Thyroid gland (tissue), 4 donors: ENCODE measurements at places on chromosomes 1 and 21. TPM values are rescaled to one million over a fixed set of nuclear protein-coding genes. Genes with fewer than 3 reads are reported as not detected.

GRCh38 chr1:22166439-22166838 is 23.5 kb upstream of the WNT4 start:
- DNase-seq, result no peak

GRCh38 chr1:178516110-178516509 is 3.2 kb downstream of the TEX35 start:
- DNase-seq, result no peak

- no peak for DNase-seq
These were observed at the start of gene TPM3 for GRCh38 chr1:154191990-154192461. Gene TPM3, minus strand, starts transcription at chr1:154192100. Its CDS starts 82 bp downstream, at chr1:154192018.

DNA sequence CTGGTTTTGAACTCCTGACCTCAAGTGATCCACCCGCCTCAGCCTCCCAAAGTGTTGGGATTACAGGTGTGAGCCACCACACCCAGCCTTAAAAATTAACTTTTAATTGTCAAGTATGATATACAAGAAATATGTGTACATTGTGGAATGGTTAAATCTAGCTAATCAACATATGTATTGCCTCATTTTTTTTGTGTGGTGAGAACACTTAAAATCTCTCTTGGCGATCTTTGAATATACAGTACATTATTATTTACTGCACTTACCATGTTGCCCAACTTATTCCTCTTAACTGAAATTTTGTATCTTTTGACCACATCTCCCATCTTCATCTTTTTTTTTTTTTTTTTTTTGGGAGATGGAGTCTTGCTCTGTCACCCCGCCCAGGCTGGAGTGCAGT is 23.3 kb downstream of the THRAP3 start:
- no peak for DNase-seq

PCP4 gene
- total RNA-seq, result 278 TPM

GRCh38 chr1:205232945-205233397 is 5.2 kb downstream of the TMCC2 start:
- DNase-seq, result no peak

GRCh38 chr1:27689423-27690173 is 17.6 kb upstream of the IFI6 start:
- DNase-seq, result no peak

GRCh38 chr1:41776891-41777441 is 141.8 kb downstream of the HIVEP3 start:
- peak; percentile 87 for DNase-seq

DNA sequence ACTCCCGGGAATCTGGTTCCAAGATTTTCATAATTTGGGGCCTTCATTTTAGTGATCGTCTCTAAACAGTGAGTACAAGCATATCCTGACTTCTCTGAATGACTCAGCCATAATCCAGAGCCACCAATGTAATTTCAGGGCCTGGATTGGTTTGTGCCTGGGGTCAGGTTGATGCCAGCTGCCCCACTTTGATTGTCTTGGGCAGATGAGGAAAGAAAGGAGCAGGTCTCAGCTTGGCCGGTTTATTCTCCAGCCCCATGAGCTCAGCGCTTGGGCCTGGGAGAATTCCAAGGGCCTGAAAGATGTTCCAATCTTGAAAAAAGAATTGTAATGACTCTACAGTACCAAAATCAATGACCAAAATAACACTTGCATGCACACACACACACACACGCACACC is 71.2 kb upstream of the ECE1 start:
- no peak for DNase-seq

DNA sequence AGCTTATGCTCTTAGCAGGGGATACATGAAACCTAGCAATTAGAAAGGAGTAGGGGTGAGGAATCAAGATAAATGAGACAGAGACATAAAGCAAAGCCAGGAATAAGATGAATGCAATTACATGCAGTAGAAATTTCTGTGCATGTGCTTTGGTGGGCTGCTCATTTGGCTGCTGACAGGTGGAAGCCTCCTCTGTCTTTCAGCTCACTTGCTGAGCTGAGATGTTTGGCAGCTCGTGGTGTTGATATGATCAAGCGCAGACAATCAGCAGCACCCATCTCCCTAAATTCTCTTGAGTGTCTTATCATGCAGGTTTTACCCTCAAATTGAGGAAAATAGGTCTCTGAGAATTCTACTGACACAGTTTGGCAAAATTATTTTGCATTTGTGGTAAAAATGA is 108.3 kb upstream of the CD34 start:
- DNase-seq, result no peak

DNA sequence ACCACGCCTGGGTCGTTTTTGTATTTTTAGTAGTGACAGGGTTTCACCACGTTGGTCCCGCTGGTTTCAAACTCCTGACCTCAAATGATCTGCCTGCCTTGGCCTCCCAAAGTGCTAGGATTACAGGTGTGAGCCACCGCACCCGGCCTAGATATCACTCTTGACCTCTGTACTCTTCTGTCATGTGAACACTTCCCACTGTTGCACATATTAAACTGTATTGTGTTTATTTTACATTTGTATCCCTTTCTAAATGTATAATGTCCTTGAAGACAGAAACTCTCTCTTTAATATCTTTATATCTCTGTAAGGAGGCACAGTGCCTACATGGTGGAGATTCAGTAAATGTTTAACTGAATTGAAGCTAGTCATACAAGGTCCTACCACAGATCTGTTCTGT is 19.3 kb upstream of the PSMD4 start:
- no peak for DNase-seq

- DNase-seq, result no peak
These were observed 141.7 kb upstream of the SOD1 start for GRCh38 chr21:31517664-31518414.

GRCh38 chr1:234463749-234464148 is 15.2 kb downstream of the TARBP1 start:
- no peak for DNase-seq

- no peak for DNase-seq
These were observed 34.7 kb downstream of the CDCA8 start for GRCh38 chr1:37726751-37727585.

AK4 gene
- total RNA-seq, result 13.9 TPM

DNA sequence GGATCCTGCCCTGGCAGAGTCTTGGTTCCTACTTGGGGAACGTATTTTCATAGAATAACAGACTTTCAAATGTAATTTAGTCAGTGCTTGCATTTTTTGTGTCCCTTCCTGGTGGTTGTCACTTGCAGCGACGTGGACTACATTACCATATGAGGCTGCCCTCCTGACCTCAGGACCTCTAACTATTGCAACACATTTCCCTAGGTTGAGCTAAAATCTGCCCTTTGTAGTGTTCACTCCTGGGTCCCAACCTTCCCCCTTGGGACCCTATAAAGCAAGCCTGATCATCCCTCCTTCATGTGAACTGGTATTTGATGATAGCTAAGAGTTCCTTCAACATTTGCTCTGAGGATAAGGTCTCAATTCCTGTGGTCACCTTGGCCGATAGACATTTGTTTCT is 95.6 kb upstream of the CACNA1E start:
- no peak for DNase-seq
